ENCODE measurements at places on chromosomes 16 and 17.
A peak's percentile ranks its signal among the peaks of the same experiment; 100 is the strongest.

- H3K27me3 ChIP-seq: peaks cover 37% of the 10 kb centered on the region
- no peak overlapping the region for H3K4me3 ChIP-seq
- H3K36me3 ChIP-seq: no peaks in the 10 kb centered on the region
- peak; percentile 78 for DNase-seq
- H3K4me1 ChIP-seq: peaks cover 65% of the 10 kb centered on the region
- no peak overlapping the region for H3K27ac ChIP-seq
Observed at GRCh38 chr16:85982563-85982939, 83.6 kb downstream of the IRF8 start.

- DNase-seq: no peak
- no peak overlapping the region for H3K27ac ChIP-seq
- no peaks in the 10 kb centered on the region for H3K27me3 ChIP-seq
Observed at GRCh38 chr16:17138801-17139200, 332.0 kb downstream of the XYLT1 start.

DNA sequence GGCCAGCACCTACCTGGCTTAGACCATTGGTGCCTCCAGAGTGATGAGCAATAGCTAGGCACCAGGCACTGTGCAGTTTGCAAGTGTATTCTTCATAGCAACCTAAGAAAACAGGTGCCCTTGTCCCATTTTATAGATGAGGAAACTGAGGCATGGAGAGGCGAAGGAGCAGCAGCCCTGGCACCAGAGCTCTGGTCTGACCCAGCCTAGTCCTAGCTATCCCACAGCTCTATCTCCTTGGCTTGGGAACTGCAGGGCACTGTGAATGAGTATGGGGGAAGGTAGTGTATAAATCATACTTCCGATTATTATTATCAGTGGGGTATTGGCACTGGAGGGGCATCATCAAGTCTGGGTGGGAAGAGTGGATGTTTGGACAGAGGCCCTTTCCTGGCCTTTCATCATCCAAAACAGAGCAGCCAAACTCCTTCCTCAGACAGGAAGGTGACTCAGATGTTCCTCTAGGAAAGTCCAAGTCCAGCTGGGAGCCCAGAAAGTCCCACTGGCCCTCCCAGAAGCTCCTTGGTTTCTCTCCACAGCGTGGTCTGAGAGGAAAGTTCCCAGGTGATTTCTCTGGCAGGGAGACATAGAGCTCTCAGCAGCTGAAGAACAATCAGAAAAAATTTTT lies 32.0 kb upstream of the PLLP start:
- H3K27me3 ChIP-seq: no peaks in the 10 kb centered on the region
- H3K4me1 ChIP-seq: peaks cover 11% of the 10 kb centered on the region
- H3K4me3 ChIP-seq: no peak overlapping the region
- H3K27ac ChIP-seq: peak overlapping the region; percentile 33
- no peak for DNase-seq

DNA sequence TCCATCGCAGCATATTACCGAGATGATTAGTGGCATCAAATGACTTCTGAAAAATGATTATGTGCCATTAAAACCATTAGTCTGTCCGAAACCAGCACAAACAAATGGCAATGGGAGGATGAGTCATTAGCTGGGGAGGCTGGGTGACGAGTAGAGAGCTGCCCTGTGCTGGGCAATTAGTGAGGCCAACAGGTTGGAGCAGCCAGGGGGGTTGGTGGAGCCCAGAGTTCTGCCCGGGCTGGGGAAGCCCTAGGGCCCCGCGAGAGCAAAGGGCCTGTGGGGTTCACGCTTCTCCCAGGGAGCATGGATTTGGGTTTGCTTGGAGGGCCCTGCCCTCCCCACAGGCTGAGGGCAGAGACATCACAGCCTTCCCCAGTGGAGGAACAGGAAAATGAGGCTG lies 152.1 kb upstream of the RPL38 start:
- no peaks in the 10 kb centered on the region for H3K36me3 ChIP-seq
- H3K27me3 ChIP-seq: peaks cover 72% of the 10 kb centered on the region
- no peak for DNase-seq
- H3K4me3 ChIP-seq: no peak overlapping the region

- H3K27ac ChIP-seq: no peak overlapping the region
- H3K27me3 ChIP-seq: no peaks in the 10 kb centered on the region
- H3K36me3 ChIP-seq: no peaks in the 10 kb centered on the region
Observed at GRCh38 chr17:17785407-17785806, 51.4 kb downstream of the SREBF1 start.

- H3K27me3 ChIP-seq: no peaks in the 10 kb centered on the region
- no peak overlapping the region for H3K4me3 ChIP-seq
- DNase-seq: no peak
- H3K36me3 ChIP-seq: no peaks in the 10 kb centered on the region
- no peak overlapping the region for H3K27ac ChIP-seq
Observed at GRCh38 chr17:47995241-47995935, 24.5 kb downstream of the CDK5RAP3 start.

- no peaks in the 10 kb centered on the region for H3K4me1 ChIP-seq
- no peak for DNase-seq
- H3K36me3 ChIP-seq: no peaks in the 10 kb centered on the region
- H3K27ac ChIP-seq: no peak overlapping the region
Observed at GRCh38 chr16:75996491-75996890, 270.2 kb upstream of the CPHXL start.

DNA sequence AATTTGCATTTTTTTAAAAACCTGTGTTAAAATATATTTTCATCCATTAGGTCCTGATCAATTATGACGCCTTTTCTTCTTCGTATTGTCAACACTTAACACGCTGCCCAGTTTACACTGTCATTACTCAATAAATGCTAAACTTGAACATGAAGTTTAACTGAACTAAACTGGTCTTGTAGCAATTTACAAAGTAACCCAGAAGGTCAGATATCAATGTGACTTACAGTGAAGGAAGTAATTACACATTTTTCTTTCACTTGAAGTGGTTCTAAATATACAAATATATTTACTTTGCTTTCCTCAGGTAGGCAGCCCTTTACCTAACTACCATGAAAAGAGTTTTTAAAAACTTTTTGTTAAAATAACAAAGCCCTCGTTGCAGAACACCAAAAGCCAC lies 256.5 kb upstream of the AXIN2 start:
- no peak overlapping the region for H3K27ac ChIP-seq
- H3K27me3 ChIP-seq: no peaks in the 10 kb centered on the region
- no peaks in the 10 kb centered on the region for H3K36me3 ChIP-seq
- H3K4me1 ChIP-seq: no peaks in the 10 kb centered on the region
- H3K4me3 ChIP-seq: no peak overlapping the region
- DNase-seq: no peak

GRCh38 chr16:50474138-50474537 lies 74.1 kb upstream of the NKD1 start:
- H3K4me1 ChIP-seq: no peaks in the 10 kb centered on the region
- H3K27me3 ChIP-seq: peaks cover 2% of the 10 kb centered on the region
- no peaks in the 10 kb centered on the region for H3K36me3 ChIP-seq
- no peak overlapping the region for H3K27ac ChIP-seq
- no peak for DNase-seq

GRCh38 chr16:89892635-89893034 lies 19.2 kb downstream of the TCF25 start:
- DNase-seq: no peak
- H3K4me1 ChIP-seq: no peaks in the 10 kb centered on the region
- H3K4me3 ChIP-seq: no peak overlapping the region

DNA sequence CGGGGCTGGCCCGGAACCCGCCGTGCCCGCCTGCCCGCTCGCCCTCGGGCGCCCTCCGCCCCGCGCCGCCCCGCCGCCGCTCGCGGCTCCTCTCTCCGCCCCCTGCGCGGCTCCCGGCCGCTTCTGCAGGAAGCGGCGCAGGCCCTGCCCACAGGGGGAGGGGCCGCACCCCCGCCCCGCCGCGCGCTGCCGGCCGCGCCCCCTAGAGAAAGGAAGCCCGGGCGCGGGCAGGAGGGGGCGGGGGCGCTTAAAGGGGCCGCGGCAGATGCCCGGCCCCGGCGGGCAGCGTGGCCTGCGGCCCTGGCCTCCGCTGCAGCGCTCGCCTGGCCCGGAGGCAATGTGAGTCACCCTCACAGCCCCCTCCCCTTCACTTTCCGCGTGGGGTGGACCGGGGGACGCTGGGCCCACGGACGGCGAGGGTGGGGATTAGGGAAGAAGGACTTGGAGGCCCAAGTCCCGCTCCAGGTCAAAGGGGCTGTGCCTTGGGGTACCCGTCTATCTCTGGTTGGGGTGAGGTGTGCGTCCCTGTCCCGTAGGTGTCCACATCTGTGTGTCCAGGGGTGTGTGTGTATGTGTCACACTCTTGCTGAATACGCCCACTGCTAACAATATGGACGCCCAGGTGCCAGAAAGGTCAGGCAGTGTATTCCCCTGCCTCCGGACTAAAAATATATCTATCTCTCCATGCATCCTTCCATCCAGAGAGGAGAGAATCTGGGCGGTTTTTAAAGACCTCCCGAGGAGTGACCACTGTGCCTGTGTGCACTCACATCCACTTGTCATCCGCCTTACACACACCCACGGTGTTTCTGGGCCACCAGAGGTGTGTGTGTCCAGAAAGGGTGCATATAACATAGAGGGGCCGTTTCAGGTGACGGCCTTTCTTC lies at the start of gene GIT1:
GIT1 (minus strand) TSS at position 125 of the 887 bp plus-strand sequence. CDS start 270 bp downstream, outside the sequence.
- no peaks in the 10 kb centered on the region for H3K36me3 ChIP-seq
- peak within 1 kb of the TSS; percentile 77 for H3K4me3 ChIP-seq
- DNase-seq: peak; percentile 86
- H3K27ac ChIP-seq: peak within 1 kb of the TSS; percentile 80

GRCh38 chr17:13671771-13672170 lies 70.0 kb upstream of the HS3ST3A1 start:
- H3K36me3 ChIP-seq: no peaks in the 10 kb centered on the region
- DNase-seq: no peak
- no peaks in the 10 kb centered on the region for H3K4me1 ChIP-seq
- no peak overlapping the region for H3K4me3 ChIP-seq

DNA sequence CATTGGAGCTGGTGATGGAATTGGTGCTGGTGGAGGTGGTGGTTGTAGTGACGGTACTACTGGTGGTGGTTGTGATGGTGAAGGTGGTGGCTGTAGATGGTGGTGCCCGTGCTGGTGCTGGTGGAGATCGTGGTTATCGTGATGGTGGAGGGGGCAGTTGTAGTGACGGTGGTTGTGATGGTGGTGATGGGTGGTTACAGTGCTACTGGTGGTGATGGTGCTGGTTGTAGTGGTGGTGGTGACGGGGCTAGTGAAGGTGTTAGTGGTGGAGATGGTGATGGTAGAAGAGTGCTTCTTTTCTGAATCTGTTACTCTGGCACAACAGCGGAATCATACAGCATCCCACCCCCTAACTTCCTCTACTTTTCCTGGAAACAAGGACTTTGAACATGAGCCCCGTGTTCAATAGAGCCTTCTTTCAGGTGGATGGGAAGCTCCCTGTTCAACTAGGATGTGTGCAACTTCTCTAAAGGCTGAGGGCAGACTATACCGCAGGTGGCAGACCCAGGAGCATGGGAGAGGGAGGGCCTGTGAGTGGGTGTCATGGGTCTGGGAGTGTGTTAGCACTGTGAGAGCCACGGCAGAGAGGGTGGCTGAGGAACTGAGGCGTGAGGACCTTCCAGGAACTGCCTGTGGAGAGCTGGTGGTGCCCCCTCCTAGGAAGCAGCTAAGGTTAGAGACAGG lies 8.2 kb downstream of the TBX21 start:
- no peak overlapping the region for H3K4me3 ChIP-seq
- peaks cover 11% of the 10 kb centered on the region for H3K27me3 ChIP-seq
- DNase-seq: no peak
- no peaks in the 10 kb centered on the region for H3K4me1 ChIP-seq

GRCh38 chr16:86511317-86512161 lies 1.2 kb downstream of the FOXF1 start:
- no peak for DNase-seq
- no peaks in the 10 kb centered on the region for H3K36me3 ChIP-seq
- peak overlapping the region; percentile 83 for H3K27ac ChIP-seq
- H3K4me1 ChIP-seq: no peaks in the 10 kb centered on the region

DNA sequence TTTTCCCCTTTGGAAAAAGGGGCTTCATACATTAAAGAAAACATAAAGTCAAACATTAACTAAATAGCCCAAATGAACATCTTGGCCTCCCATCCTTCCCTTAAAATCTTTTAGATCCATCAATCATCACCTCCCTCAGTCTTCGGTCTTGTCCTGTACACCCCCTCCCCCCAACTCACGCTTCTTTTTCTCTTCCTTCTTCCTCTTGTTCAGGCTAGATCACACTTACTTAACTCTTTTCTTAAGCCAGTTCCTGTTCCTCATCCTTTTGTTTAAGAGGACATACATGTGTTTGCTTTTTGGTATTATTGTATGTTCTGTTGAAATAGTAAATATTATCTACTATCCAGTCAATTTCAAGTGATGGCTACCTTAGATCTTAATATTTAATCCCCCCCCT lies 5.5 kb downstream of the MFSD6L start:
- DNase-seq: no peak
- H3K36me3 ChIP-seq: no peaks in the 10 kb centered on the region
- H3K4me1 ChIP-seq: no peaks in the 10 kb centered on the region
- H3K4me3 ChIP-seq: no peak overlapping the region
- peak overlapping the region; percentile 81 for H3K27ac ChIP-seq

- peak overlapping the region; percentile 79 for H3K27ac ChIP-seq
- H3K4me1 ChIP-seq: no peaks in the 10 kb centered on the region
- no peak for DNase-seq
- H3K36me3 ChIP-seq: no peaks in the 10 kb centered on the region
- H3K27me3 ChIP-seq: peaks cover 33% of the 10 kb centered on the region
- no peak overlapping the region for H3K4me3 ChIP-seq
Observed at GRCh38 chr17:36197387-36197703, 787 bp upstream of the CCL3L1 start.

DNA sequence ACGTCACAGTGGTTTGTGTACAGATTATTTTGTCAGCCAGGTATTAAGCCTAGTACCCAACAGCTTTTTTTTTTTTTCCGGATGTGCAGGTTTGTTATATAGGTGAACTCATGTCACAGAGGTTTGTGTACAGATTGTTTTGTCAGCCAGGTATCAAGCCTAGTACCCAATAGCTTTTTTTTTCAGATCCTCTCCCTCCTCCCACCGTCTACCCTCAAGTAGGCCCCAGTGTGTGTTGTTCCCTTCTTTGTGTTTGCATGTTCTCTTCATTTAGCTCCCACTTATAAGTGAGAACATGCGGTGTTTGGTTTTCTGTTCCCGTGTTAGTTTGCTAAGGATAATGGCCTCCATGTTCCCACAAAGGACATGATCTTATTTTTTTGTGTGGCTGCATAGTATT lies 19.9 kb downstream of the RPTOR start:
- no peak for DNase-seq
- H3K27ac ChIP-seq: no peak overlapping the region
- peaks cover 11% of the 10 kb centered on the region for H3K4me1 ChIP-seq
- no peaks in the 10 kb centered on the region for H3K36me3 ChIP-seq

GRCh38 chr17:68909066-68909465 lies 46.1 kb downstream of the ABCA8 start:
- H3K4me1 ChIP-seq: peaks cover 15% of the 10 kb centered on the region
- peak overlapping the region; percentile 84 for H3K27ac ChIP-seq
- no peak overlapping the region for H3K4me3 ChIP-seq

DNA sequence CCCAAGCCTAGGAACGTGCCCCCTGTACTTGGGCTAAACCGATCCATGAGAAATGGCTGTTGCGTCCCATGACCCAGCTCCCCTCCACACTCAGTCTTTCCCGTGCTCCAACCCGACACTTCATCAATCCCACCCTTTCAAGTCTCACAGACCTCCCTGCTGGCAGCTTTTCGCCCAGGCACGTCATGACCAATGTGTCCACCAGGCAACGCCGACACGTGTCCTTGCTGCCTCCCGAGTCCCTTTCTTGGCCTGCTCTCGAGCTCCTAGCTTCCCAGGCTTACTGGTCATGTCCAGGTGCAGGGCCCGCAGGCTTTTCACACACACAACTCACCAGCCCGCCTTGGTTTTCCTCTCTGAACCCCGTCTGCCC lies 12.2 kb downstream of the MNT start:
- H3K4me1 ChIP-seq: peaks cover 19% of the 10 kb centered on the region
- no peak for DNase-seq
- H3K27me3 ChIP-seq: no peaks in the 10 kb centered on the region
- H3K36me3 ChIP-seq: no peaks in the 10 kb centered on the region
- no peak overlapping the region for H3K4me3 ChIP-seq

Data from left lung (tissue), 14 donors.